ENCODE measurements at places on chromosomes 2 and 18.

DNA sequence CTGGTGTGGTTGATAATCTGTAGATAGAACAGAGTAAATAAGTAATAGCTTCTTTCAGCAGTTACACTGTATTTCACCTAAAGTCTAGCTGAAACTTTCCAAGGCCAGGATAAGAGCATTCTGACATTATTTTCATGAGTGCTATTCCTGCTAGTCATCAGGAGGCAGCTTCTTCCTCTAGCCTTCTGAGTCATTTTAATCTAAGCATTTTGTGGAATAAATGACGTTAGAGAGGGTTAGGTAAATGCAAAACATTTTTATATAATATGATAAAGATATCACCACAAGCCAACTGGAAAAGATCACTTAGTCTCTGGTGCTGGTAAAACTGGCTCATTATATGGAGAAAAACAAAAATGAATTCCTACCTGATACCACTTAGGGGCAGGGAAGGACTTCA is 138.5 kb downstream of the MEP1B start:
- DNase-seq, result no peak

DNA sequence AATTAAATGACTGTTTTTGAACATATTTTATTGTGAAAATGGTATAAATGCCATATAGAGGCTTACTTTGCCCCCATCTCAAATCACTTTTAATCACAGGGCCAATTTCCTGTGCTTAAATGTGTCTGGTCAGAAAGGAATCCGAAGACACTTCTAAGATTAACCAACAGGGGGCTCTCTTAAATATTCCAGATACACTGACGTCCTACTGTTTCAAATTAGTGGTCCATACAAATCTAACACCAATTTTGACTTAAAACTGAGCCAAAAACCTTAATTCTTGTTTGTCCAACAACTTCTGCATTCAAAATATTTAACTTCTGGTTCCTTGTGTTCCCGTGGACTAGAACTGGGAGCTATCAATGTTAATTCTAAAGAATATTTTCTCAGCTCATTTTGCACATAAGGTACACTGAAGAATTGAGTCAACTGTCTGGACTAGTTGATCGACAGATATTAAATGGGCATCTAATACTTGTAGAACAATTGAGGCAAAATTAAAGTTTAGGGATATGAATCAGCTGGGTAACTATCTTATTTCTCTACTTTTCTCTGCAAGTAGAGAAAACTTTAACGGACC is 557.5 kb downstream of the ARHGAP15 start:
- no peak for DNase-seq

DNA sequence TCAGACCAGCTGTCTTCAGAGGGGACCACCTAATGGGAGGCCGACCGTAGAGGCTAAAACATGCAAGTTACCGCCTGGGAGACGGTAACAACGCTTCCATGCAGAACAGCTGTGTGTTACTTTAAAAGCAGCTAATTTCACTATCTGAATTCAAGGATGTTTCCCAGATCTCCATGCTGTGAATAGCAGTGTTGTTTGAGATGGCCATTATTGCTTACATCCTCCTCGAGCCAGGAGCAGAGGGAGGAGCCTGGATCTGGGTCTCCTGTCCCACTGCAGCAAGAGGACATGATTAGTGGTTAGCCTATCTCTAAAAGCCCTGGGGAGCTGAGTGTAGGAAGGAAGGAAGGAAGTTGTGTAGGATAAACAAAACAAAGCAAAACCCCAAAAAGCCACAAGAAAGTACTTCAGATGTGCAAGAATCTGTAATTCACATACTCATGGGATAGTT is 50.9 kb downstream of the ACTR2 start:
- DNase-seq, result no peak

DNA sequence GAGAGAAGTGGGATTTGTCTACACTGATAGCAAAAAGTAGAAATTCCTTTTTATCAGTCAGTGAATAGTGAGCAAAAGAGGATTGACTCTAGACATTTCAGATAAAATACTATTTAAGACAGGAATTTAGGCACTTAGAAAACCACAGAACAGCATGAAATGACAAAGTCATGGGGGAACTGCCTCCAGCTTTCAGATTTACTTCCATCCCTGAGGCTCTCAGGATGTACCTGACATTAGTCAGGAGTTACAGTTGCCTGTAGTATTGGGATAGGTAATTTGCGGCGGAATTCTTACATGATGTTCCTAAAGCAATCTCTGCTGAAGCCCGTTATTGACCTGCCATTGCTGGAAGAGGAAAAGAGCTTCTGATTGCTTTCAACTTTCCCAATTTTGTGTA is 337.1 kb upstream of the MAP2 start:
- no peak for DNase-seq

GRCh38 chr2:42425697-42426096 is 64.7 kb upstream of the COX7A2L start:
- no peak for DNase-seq

DNA sequence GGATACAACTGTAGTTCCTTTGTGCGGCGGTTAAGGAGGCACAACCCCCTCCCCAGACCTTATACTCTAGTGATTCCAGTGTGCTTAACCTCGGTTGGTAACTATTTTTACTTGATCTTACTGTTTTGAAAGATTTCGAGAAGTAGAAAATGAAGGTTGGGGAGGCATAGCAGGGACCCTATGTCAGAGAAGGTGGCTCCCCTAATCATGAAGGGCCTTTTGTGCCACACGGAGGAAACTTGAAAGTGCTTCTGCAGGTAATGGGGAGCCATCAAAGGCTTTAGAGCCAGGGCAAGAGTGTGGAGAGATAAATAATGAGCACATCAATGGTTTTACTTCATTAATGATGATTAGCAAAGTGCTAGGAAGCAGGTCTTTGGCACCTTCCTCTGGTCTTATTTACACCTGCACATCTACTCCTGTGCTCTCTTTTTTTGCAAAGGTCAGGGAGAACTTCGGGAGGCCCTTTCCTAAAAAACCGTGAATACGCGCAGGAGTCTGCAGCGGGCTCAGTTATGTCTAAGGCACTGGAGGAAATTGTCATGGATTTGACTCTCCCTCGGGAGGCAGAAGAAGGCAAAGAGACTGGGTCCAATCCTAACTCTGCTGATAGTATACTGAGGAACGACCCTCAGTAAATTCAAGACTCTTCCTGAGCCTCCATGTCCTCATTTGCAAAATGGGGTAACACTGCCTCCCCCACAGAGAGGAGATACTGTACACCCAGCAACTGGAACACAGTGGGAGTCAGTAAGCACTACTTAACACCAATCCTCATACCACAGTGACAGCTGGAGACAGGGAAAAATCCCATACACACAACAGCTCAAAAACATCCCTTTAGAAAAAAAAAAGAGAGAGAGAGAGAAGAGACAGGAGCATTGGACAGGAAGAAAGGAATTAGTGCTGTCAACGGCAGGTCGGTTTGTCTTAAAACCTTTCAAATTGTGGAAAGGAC is 81.6 kb downstream of the DDX1 start:
- DNase-seq, result no peak

DNA sequence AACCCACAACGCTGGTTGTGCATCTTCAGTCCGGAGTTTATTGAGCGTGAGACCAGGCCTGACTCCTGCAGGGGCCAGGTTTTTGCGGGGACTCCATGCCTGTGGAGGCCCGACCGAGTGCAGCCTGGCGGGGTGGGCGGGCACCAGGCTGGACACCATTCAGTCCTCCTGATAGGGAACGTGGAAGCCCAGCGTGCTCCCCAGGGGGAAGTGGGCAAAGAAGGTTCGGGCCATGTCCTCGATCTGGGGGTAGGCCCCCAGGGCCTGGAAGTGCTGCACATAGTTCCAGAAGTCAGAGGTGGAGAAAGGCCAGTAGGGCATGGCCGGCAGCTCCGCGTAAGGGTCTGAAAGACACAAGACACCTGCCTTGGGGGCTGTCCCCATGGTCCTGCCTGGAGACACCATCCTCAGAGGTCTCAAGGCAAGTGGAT is 1.4 kb downstream of the OTOS start:
- no peak for DNase-seq

DNA sequence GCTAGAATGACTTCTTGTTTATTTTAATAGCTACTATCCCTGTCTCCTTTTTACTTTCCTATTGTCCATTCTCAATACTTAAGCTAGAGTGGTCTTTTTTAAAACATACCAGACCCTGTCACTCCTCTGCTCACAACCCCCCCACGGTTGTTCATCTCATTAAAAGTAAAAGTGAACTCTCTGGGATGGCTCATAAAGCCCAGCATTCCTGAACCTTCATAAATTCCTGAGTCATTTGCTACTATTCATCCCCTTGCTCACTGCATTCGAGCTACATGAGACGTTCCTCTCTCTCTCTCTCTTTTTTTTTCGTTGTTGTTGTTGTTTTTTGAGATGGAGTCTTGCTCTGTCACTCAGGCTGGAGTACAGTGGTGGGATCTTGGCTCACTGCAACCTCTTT is 148.7 kb upstream of the DSEL start:
- no peak for DNase-seq

DNA sequence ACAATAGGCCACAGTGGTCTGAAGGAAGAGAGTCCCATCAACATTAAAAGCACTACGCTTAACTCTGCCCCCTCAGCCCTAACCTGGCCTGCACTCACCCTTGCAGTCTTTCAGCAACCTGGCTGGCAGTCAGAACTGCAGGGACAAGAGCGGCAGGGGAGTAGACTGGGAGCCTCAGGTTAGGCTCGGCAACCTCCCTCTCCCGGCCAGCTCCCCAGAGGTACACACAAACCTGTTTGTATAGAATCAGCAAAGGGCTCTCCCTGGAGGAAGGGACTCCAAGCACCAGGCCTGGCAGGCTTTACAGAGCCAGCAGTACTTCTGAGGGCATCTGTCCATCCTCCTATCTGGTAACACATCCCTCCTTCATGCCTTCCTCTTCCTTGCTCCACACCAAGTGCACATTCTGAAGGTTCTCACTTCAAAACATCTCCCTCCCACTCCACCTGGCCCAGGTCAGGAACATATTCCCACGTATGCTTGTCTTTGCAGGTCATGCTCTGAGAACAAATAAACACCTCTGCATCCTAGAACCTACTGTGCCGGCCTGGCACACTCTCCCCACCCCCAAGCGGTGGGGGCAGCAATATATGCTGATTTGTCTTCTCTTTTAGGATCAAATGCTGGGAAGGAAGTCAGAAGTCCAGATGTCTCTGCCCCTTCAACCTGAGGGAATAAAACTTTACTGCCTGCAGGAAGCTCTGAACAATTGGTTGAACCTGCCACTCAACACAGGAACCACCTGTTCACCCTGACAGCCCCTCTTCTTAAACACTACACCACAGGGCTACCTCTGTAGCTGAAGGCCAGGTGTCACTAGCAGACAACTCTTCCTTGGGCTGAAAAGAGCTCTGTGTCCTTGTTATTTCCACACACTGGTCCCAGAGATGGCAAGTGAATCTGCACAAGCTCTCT is 12.6 kb upstream of the SFXN5 start:
- DNase-seq, result no peak
